HT1080 (cell line): ENCODE measurements at places on chromosomes 5 and 9. TPM values are rescaled to one million over a fixed set of nuclear protein-coding genes. Genes with fewer than 3 reads are reported as not detected.

Gene SOHLH1
- total RNA-seq: 0.23 TPM in 1 of 2 replicates, not detected in the other

Gene FBP2
- total RNA-seq: not detected in 2 replicates

Gene TOR4A
- 66.1 and 74.7 TPM in 2 replicates for total RNA-seq

Gene GADD45G
- total RNA-seq: not detected in 2 replicates
